Dermis microvascular lymphatic vessel endothelial cell (primary cell): ENCODE measurements at places on chromosomes 3 and 15.

DNA sequence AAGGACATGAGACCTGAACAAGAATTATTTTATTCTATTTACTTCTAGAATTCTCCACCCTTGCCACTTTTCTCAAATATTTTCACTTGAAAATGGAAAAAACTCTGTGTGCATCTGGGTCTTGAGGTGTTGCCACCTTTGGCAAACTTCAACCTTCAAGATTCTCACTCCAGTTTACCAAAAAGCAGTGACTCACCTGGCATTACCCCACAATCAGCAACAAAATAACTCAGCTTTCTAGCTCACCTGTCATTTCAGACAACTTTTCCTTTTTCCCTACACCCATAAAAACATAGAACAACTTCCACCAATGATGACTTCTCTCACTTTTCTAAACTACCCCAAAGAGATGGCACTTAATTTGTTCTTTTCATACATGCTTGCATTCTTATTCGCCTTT is 115.8 kb downstream of the DUT start:
- no peak for DNase-seq

DNA sequence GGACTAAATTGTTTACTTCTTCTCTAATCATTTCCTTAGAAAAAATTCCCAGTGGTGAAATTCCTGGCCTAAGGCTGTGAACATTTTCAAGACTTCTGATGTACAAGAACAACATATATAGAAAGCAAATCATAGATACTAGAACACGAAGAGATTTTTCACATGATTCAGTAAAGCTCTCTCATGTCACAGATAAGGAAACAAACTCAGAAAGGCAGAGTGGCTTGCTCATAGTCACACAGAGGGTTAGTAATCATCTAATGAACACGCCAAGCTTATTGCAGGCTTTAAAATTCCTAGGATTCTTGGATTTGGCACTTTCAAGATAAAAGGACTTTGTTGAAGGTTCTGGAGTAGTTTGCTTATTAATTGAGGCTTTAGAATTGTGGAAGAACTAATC is 26.2 kb downstream of the CRTAP start:
- no peak for DNase-seq

DNA sequence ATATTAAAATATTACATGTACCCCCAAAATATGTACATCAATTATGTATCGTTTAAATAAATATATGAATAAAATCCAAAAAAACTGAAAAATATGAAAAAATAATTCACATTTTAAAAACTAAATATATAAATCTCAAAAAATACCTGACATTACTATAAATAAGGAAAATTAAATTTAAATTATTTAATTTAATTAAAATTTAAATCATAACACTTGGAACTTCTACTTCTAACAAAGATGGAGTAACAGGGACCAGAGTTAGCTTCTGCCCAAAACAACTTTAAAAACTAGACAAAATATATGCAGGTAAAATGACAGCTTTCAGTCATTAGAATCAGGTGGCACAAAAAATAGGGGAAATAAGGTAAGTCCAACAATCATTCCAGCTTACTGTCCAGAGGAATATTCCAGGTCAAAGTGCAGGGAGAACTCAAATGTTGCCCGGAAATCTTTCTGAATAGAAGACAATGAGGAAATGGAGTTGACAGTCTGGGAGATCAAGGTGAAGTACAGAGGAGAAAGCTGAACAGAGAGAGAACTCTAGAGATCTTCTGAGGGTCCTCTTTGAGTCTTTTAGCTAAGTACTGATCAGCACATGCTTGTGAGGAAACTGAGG is 207.7 kb upstream of the ATP11B start:
- no peak for DNase-seq

- DNase-seq: no peak
These were observed 6.1 kb downstream of the SOX14 start for GRCh38 chr3:137770066-137770834.

- peak; percentile 57 for DNase-seq
These were observed 33.3 kb upstream of the PAQR5 start for GRCh38 chr15:69265347-69265955.

DNA sequence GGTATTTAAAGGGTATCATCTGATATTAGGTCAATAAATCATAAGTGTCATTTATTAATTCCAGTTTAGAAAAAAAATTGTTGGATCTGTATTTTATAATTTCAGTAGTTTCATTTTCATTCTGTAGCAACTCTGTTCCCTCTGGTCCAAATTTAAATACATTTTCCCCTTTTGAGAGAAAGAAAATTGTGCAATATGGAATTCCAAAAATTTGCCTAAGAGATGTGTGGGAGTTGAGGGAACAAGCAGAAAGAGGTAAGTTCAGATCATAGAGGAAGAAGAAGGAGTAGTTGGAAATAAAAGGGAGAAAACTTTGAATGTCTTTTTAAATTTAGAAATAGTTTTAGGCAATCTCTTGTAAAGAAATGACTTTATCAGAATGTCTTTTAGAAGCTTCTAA is 48.9 kb upstream of the MME start:
- DNase-seq: no peak

DNA sequence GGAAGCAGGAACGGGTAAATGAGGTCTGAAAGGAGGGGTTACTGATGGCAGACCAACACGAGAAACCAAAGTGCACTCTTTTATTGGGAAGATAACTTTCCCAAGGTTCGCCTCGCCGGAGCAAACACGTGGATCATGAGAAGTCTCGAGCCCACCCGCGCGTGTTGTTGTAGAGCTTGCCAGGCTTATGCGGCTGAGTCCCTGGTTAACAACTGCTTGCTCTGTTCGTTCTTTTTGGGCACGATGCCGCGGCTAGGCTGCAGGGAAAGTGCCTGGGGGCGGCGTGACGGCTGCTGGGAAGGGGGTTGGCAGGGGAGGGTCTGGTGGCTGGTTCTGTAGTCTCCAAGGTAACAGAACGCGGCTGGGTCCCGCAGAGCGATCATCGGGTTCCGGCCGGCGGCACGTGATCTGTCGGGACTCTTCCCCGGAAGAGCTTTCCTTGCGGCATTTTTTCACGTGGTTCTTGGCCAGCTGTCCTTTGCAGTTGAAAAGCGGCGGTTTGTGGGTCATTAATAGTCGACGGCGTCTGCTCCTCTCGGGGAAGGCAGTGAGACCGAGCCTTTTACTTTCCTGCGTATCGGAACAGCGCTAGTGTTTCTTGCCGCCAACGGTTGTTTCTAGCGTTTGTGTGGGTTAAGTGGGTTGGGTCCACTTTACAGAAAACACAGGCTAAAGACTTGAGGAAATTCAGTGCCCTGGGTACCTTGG is 1.5 kb downstream of the MGA start:
- peak; percentile 67 for DNase-seq
